ENCODE measurements at places on chromosomes 11 and 22.
A peak's percentile ranks its signal among the peaks of the same experiment; 100 is the strongest.

DNA sequence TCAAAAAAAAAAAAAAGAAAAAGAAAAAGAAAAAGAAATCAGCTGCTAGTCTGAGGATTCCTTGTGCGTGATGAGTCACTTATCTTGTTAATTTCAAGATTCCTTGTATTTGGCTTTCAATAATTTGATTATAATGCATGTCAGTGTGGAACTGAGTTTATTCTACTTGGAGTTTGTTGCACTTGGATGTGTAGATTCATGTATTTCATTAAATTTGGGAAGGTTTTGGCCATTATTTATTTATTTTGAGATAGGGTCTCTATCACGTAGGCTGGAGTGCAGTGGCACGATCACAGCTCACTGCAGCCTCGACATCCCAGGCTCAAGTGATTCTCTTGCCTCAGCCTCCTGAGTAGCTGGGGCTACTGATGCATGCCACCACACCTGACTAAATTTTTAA lies 14.8 kb downstream of the WBP2NL start:
- no peaks in the 10 kb centered on the region for H3K4me1 ChIP-seq
- no peaks in the 10 kb centered on the region for H3K36me3 ChIP-seq

- H3K4me3 ChIP-seq = no peak overlapping the region
- no peak overlapping the region for H3K27ac ChIP-seq
- H3K4me1 ChIP-seq = peaks cover 52% of the 10 kb centered on the region
- peak; percentile 14 for DNase-seq
- no peaks in the 10 kb centered on the region for H3K36me3 ChIP-seq
These were observed 4.9 kb downstream of the SBF2 start for GRCh38 chr11:10288881-10289764.

DNA sequence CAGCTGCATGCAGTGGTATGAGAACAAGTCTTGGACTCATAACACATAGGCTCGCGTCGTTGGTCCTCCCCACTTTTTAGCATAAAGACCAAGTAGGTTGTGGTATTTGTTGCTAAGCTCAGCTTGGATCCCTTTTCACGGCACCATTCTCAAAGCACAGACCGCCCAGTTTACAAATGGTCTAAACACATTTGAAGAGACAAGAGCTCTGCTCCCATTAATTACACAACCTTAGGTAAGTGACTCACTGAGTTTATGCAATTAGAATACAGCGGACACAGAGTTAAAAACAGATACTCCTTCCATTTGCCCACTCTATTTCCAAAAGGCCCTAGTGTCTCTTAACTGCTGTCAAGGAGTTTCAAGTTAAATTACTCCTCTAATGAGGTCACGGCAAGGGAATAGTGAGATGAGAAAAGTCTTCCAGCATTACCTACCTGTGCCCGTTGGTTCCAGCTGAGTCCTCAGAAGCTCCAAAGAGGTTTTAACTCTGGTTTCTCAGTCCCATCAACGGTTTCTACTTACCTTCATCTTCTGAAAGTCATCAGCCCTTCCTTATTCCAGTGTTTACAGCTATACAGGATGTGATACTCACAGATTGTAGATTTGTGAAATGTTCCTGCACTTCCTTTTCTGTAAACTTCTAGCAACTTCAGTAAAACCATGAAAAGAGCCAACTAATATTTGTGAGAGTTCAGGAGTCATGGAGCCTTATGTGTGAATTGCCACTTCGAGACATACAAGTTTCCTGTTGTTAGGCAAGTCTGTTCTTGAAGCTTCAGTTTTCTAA lies at the start of gene MS4A6A:
TSS of gene MS4A6A (minus strand) at position 543 of the 790 bp plus-strand sequence. CDS start 1,356 bp downstream, outside the sequence.
- H3K27me3 ChIP-seq = peaks cover 7% of the 10 kb centered on the region
- no peaks in the 10 kb centered on the region for H3K4me1 ChIP-seq

GRCh38 chr11:110026858-110027626 lies 66.2 kb upstream of the ZC3H12C start:
- no peak for DNase-seq
- H3K4me1 ChIP-seq = no peaks in the 10 kb centered on the region
- H3K27ac ChIP-seq = no peak overlapping the region
- H3K36me3 ChIP-seq = no peaks in the 10 kb centered on the region
- H3K27me3 ChIP-seq = no peaks in the 10 kb centered on the region
- H3K4me3 ChIP-seq = no peak overlapping the region
